Activated CD4-positive, CD25-positive, alpha-beta regulatory T cell (primary cell): ENCODE measurements at places on chromosomes 2 and 18.

DNA sequence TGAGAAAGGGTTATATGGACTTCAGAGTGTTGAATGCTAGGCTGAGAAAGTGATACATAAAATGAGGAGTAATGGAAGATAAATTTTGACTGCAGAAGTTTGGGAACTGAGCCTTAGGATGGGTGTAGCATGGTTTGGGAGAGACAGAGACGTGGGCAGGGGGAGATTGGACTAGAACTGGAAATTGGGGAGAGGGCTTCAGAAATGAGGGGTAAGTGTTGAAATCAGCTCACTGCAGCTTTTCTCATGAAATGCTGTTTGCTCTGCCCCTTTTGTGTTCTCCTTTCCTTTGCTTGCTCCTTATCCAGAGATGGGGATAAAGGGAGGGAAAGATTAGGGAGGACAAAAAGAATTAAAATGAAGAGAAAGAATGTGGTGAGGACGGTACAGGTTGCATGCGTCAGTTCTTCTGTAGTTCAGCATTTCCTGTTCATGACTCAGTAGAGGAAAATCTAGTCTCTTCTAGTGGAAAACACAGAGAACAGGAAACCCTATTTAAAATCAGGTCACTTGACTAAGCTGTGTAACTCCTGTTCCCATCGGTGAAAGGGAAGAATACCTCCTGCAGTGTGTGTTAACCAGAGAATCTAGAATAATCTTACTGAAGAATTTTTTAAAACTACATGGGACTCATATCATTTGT lies 105.6 kb downstream of the CRIM1 start:
- no peak for DNase-seq

DNA sequence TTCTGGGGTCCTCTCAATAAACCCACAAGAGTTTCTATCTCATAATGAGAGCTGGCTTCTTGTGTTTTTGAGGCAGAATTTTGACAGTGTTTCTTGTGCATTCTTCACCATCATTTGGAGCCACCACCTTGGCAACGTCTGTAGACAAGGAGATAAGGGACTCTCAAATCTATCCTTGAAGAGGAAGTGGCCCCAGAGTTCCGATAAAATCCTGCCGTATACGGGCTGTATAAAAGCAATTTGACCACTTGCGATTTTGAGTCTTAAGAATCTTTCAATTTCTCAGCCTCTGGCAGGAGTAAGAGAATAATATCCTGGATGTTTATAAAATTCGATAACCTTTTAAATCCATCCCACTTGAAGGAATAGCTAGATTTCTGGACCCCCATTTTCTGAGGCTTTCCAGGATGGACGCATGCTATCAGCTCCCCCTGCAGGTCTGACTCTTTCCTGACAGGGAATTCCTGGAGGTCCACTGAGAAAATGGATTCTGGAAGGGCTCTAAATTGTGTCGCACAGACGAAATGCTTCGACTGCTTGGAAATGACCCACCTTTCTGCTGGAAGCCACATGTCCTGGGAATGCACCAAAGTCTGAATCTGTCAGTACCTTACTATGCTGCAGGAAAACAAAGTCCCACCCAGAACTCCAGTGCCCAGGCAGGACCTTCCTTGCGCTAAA lies 54.1 kb downstream of the E2F6 start:
- no peak for DNase-seq

- DNase-seq, result no peak
Measured at GRCh38 chr2:158984604-158985135, 16.2 kb downstream of the TANC1 start.

DNA sequence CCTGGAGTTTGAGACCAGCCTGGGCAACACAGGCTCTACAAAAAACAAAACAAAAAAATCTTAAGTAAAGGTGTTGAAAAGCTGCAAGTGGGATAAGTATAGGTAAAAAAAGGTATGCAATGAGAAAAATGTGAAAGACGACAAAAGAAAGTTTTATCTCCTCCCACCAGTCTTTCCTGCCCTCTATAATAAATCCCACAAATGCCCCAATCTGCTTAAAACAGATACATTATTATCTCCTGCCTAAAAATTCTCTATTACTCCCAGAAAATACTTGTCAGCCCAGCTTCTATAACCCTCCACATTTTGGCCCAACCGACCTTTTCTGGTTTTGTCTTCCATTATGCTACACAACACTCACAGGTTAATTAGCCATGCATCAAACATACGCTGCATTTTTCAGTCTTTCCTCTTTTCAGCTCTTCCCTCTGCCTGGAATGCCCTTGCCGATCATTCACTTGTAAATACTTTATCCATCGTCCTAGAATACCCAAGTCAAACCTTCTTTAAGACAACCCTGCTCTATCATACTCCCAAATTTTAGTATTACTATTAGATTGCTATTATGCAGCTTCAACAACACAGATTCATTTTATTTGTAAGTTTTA lies 10.8 kb downstream of the ASXL2 start:
- DNase-seq, result no peak

GRCh38 chr2:223815186-223815883 lies 22.0 kb downstream of the AP1S3 start:
- no peak for DNase-seq
